ENCODE measurements at places on chromosomes 4 and X.
A peak's percentile ranks its signal among the peaks of the same experiment; 100 is the strongest.

GRCh38 chr4:182339221-182339641, 96.0 kb downstream of the TENM3 start:
- DNase-seq: no peak

DNA sequence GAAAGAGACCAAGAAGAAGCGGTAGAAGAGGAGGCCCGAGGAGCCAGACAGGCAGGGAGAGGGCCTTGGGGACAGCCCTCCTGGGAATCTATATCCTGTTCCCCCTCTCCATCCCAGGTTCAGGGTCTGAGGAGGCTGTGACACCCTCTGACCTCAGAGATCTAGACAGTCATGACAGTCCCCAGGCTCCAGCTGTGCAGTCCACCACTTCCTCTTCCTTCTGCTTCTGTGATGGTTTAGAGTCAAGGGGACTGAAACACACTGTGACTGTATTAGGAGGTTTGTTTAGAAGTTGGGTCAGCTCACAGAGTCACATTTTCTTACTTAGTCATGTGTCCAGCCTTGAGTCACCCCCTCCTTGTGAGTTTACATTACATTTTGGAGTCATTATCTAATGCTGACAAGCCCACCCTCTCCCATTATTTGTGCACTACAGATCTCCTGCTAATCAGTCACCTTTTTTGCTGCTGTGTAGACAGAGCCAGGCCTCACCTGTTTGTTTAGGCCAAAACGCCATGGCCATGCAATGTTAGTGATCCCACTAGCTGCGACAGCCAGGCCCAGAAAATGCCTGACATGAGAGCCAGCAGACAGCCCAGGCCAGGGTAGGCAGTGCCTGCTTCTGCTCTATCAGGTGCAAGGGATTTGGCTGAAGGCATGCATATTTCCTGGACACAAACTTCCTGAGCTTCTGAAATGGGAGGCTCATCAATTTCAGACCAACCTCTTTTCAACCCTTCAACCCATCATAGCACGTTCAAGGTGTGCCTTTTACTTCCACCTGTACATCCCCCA, 26.0 kb downstream of the MANBA start:
- DNase-seq: peak; percentile 53

- DNase-seq: no peak
Measured at GRCh38 chr4:163598489-163598888, 104.0 kb downstream of the TMA16 start.

- peak; percentile 28 for DNase-seq
Measured at GRCh38 chr4:186557061-186557460, 1.7 kb upstream of the MTNR1A start.

All from fibroblast of mammary gland (primary cell).